ENCODE measurements at places on chromosomes 7 and 10. TPM values are rescaled to one million over a fixed set of nuclear protein-coding genes. Genes with fewer than 3 reads are reported as not detected.

Gene TUBB8
- not detected for total RNA-seq

Gene CYP2E1
- total RNA-seq, result 4.1 TPM

Gene SCIN
- total RNA-seq, result 0.66 TPM

GRCh38 chr10:79444199-79445119 lies 965 bp downstream of the ZCCHC24 start:
- peaks cover 31% of the 10 kb centered on the region for H3K4me1 ChIP-seq
- peak overlapping the region; percentile 99 for H3K4me3 ChIP-seq
- no peaks in the 10 kb centered on the region for H3K27me3 ChIP-seq
- DNase-seq, result peak; percentile 68
- no peaks in the 10 kb centered on the region for H3K36me3 ChIP-seq
- H3K27ac ChIP-seq, result peak overlapping the region; percentile 87

DNA sequence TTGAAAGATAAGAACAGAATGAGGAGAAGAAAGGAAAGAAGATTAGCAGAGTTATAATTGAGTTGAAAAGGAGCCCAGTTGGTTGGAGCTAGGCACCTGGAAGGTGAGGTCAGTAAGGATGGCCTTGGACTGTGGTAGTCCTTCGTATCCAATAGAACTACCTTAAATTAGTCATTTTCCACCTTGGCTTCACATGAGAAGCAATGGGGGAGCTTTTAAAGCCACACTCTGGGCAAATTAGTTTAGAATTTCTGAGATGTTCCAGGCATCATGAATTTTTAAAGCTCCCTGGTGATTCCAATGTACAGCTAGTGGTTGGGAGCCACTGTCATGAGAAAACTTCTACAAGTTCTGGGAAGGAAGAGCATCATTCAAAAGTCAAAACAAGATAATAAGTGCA lies 27.3 kb upstream of the CYP3A5 start:
- no peak overlapping the region for H3K27ac ChIP-seq
- no peaks in the 10 kb centered on the region for H3K27me3 ChIP-seq
- no peak overlapping the region for H3K4me3 ChIP-seq
- DNase-seq, result peak; percentile 13
- no peaks in the 10 kb centered on the region for H3K36me3 ChIP-seq

DNA sequence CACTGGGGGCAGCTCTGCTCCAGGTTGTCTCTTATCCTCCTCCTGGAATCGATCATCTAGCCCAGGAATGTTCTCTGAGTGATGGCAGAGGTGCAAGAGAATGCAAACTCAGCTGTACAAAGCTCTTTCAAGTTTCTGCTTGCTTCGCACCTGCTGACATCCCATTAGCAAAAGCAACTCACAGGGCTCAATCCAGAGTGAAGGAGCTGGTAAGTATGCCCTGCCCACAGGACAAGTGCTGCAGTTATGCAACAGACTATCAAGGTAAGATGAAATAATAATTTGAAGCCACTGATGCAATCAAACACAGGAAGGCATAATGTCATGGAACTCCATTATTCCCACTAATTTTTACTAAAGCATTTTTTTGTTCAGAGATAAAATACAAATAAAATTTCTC lies 122.2 kb downstream of the GRM3 start:
- no peak overlapping the region for H3K27ac ChIP-seq
- H3K27me3 ChIP-seq, result no peaks in the 10 kb centered on the region
- DNase-seq, result no peak
- H3K36me3 ChIP-seq, result no peaks in the 10 kb centered on the region
- H3K4me3 ChIP-seq, result no peak overlapping the region
- no peaks in the 10 kb centered on the region for H3K4me1 ChIP-seq
